ENCODE measurements at places on chromosomes 3 and 15. TPM values are rescaled to one million over a fixed set of nuclear protein-coding genes. Genes with fewer than 3 reads are reported as not detected.

DNA sequence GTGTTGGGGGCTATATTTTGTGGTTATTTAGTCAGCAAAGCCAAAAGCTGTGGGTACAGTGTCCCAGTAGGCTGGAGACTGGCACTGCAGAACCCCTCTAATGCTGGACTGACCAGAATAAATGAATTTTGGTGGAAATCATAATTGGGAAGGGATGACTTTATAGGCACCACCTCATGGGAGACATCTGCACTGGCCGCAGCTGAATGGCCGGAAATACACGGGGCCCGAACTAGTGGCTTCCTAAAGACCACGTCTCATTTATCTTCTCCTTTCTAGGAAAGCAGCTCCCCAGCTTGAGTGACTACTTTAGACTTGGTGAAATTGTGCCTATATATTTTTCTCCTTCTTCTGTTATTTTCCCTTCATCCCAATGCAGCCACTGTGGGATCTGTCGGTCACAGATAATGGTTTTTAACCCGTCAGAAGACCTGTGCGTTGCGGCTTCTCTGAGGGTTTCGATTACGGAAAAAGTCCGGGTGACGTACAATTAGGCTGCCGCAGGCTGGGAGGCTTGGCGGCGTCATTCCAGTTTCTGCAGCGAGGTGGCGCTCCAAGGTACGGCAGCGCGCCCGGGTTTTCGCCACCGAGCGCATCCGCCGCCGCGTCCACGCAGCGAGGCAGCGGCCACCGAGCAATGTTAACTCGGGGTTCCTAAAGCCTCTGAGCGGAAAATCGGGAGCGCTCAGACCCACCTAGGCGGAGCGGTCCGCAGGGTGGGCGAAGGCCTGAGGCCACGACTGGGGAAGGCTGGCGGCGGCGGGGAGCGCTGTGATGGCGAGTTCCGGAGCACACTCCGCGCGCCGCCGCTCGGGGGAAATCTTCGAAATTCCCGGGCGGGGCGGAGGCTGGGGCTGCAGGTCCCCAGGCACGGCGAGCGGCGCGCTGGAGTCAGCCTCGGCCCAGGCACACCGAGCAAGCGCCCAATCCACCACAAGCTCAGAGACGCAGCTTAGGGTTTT lies 26.3 kb downstream of the NR2F2 start:
- peak; percentile 89 for DNase-seq

GRCh38 chr3:839981-840380 lies 252.8 kb upstream of the CNTN6 start:
- no peak for DNase-seq

Gene REC114
- total RNA-seq, result not detected

Gene FETUB
- total RNA-seq, result not detected

Gene ARGFX
- not detected for total RNA-seq

DNA sequence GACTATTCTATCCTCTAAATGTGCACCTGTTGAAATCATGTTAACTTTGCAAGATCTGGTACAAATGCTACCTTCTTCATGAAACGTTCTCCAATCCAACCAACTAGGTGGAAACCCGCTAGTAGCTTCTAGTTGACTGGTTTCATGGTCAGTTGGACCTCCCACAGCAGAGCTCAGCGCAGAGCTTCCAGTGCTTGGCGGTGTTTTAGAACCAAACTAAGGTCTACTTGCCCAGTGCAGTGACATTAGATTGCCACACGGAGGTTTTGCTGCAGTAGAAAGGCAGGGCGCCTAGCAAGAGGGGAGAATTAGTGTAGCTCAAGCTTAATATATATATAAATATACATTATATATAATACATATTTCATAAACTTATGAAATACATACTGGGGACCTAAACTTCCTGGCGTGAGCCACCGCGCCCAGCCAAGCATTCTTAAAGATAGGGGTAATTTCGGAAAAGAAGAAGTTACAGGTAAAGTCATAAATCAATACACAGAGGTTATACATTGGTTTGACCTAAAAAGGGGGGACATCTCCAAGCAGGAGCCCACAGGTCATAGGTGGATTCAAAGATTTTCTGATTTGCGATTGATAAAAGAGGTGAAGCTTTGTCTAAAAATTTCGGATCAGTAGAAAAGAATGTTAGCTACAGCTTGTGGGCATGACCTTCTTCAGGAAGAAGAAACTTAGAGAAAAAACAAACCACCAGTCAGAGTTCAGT lies 2.1 kb upstream of the OXSR1 start:
- DNase-seq, result no peak

Gene ZDHHC23
- 7.7 TPM for total RNA-seq

DNA sequence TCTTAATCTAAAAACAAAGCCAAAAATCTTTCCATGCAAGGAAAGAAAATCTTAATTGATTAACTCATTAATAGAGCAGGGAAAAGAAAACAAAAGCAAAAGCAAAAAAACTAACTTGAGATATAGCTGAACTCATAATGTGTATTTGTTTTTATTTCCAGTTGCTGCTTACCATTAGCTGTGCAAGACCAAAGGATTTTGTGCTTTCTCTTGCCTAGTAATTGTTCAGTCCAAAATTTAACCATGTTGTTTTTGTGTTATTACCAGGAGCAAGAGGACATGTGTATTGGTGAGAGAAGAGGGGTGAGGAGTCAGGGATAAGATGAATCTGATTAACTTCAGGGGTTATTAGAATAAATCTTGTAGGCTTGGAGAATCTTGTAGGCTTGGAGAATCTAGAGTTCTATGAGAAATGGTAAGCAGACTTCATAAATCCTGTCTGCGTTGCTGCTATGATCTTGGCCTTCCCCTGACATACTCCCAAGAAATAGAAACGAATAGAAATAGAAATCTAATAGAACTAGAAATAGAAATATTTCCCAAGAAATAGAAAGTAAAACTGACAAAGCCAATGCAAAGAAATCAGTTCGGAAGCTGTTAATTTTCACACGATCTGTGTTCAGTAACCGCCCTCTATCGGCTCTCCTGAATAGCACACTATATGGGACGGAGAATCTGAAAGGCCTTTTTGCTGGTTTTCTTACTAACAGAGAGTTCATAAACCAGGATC lies 72.6 kb upstream of the TNFSF10 start:
- peak; percentile 57 for DNase-seq

DNA sequence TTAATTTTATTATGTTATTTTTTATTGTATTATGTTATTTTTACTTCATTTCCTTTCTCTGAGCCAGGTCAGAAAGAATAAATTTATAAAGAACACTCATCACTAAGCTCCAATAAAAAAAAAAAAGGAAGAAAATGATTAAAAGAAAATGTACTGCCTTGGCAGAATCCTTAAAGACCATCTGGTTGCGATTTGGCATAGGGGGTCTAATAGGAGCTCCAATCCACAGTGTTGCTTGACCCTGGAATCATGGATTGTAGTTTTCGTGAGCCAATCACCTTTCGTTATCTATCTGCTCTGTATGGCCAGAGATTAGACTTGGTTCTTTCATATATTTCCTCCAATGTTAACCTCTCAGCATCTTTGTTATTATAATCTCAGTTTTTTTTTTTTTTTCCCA lies 421.8 kb upstream of the MCTP2 start:
- DNase-seq, result no peak

GRCh38 chr15:31328428-31328968 lies 1.9 kb downstream of the KLF13 start:
- DNase-seq, result no peak

DNA sequence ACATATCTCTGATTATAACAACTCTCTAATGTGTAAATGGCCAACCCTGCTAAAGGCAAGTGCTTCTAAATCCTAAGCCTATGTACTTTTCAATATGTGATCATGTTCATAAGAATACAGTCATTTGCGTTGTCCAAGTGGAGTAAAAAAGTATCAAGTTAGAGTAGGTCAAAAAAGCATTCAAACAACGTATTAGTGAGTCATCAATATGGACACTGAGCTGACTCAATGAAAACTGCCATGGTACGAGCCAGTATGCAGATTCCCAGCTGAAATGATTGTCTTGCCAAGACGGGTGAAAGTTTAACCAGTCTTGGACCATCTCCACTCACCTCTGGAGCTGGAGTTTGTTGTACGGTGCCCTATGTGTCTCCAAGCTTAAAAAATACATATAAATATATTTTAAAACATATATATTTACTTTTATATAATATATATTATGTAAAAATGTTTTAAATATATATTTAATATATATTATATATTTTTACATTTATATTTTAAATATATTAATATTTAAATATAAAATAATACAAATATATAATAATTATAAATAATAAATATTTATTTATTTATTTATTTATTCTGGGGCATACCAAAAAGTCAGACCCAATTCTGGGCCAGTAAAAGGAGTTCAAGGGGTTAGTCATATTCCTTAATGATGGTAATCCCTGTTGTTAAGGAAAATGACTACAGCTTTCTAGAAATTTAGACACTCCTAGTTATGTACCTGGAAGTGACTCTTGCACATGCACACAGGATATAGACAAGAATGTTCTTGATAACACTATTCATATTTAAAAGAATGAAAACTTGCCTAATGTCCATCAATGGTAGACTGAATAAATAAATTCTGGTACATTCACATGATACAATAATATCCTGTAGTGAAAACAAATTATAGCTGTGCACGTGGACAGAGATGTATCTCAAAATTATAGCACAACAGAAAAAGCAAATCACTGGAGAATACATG lies 27.2 kb downstream of the PLSCR4 start:
- DNase-seq, result peak; percentile 81

Gene CFAP161
- total RNA-seq, result 0.17 TPM

GRCh38 chr3:4396542-4396941 lies 70.5 kb downstream of the SUMF1 start:
- DNase-seq, result no peak

DNA sequence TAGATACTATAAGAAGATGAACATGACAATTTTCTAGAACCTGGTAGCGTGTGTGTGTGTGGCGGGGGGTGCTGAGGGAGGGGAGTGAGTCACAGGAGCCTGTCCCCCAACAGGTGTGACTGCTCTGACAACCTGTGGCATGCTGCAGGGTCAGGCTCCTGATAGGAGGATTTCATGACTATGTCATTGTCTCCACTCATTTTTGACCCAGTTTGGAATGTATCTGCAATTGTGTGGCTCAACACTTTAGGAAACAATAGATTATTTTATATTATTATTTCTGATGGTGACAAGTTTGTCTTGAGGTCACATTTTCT lies 9.3 kb upstream of the VILL start:
- DNase-seq, result no peak

DNA sequence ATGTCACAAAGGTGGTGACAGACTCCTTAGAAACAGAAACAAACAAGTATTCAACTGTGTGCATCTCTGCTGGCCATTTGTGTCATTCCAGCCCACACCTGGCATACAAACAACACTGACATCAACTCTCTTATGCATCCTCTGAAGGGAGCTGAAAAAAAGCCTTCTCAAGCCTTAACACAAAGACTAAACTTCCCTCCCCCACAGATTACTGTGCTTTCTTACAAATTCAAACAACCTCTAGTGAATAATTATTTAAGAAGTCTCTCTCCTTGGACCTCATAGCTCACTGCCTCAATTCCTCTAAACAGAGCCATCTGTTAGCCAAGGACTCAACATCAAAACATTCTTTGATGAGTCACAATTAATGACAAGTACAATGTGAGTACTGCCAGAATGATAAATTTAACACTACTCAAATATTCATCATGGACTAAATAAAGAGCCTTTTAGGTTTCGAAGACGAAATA lies 132.1 kb downstream of the WDR76 start:
- DNase-seq, result no peak

DNA sequence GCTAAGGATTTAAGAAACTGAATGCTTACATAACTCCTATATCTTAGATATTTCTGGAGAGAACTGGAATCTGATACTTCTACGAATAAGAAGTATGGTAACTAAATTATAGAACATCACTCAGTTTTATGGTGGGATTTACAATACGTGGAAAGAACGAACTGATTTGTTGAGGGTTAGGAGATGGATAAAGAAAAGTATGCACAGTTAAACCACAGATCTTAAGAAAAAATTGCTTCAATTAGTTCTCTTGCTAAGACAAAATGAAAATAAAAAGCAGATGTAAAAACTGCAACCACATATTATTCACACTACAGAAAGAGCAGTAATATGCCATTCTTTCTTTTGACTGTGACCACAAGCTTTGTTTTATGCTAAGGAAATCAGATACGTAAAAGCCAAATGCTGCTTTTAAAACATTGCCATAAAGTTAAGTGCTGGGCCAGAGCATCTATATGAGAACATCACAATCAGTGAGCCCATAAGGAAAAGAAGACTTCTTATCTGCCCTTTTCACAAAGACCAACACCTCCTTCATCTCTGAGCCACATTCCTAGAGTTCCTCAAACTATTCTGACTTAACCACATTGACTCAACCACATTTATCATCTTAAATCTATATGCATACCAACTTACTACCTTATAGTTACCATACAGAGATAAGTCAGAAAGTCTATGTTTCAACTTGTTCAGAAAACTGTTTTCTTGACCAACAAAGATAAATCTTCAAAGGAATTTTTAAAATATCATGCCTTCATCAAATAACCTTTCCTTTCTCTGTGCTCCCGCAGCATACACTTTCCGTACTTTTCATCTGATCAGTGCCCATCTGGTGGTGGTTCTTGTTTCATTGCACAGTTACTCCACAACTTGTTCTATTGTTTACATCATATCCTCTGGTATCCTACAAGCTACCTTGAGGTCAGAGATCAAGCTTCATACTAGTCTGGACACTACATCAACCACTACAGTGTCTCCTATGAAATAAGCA lies 61.7 kb downstream of the FSIP1 start:
- no peak for DNase-seq

GRCh38 chr3:56806407-56806806 lies 4.7 kb upstream of the ARHGEF3 start:
- no peak for DNase-seq

DNA sequence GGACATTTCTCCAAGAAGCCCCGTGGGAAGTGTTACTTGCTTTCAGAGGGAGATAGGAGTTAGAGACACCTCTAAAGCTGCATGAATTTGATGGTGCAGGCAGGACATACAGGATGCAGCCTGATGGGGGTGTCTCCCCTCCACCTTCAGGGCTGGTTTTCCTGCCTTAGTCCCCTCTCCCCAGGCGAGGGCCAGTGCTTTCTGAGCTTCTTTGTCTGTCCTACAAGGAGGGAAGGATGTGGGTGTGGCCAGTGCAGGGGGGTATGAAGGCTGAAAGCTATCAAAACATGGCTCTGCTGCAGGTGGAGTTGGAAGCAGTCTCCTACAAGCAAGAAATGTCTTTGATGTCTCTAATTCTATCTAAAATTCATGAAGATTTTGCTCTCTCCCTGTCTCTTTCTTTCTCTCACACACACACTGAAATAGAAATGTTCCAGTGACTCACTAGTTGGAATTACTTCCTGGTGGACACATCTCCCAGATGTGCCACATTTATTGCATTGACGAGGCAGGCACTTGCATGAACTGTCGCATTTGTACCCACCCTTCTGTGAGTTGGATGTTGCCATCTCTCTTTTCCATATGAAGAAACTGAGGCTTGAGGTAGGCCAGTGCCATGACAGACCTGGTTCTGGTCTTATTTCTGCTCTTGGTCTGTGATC lies 13.9 kb upstream of the PODXL2 start:
- DNase-seq, result no peak

GRCh38 chr3:124648551-124648950 lies 81.7 kb upstream of the UMPS start:
- DNase-seq, result no peak

Gene CSPG5
- 0.58 TPM for total RNA-seq

Gene LRCH3
- 54.0 TPM for total RNA-seq

GRCh38 chr15:51580385-51580784 lies 42.2 kb downstream of the DMXL2 start:
- no peak for DNase-seq

Data from mucosa of gallbladder (tissue), 1 donor.